GM10248 (cell line): ENCODE measurements at places on chromosomes 12 and 14.
A peak's percentile ranks its signal among the peaks of the same experiment; 100 is the strongest.

DNA sequence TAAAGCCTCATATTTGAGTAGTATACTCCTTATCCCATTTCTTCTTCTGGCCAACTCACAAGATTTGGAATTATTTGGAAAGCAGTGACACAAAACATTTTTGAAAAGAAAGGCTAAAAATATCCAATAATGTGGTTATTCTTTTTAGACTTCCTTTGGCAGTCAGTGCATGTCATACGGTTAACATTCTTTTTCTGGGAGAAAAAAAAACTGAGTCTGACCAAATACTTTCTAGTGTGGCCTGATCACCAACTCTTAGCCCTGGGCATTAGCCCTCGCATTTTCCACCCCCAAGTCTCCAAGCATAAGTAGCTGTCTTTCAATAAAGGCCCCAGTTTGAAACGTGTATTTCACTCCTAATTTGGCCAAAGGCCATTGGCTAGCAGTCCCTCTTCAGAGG lies 5.9 kb downstream of the RASSF3 start:
- DNase-seq, result no peak

- DNase-seq, result no peak
Observed at GRCh38 chr14:86333493-86333892, 803.5 kb downstream of the FLRT2 start.

- DNase-seq, result no peak
Observed at GRCh38 chr14:54177641-54178621, 218.9 kb upstream of the CDKN3 start.

GRCh38 chr12:120847814-120848213 lies 56.3 kb downstream of the SPPL3 start:
- peak; percentile 51 for DNase-seq

GRCh38 chr12:95279856-95280255 lies 62.2 kb downstream of the VEZT start:
- DNase-seq, result no peak

GRCh38 chr14:36214476-36215216 lies 38.1 kb upstream of the PTCSC3 start:
- DNase-seq, result no peak

- peak; percentile 83 for DNase-seq
Observed at GRCh38 chr14:64764641-64765520, 60.7 kb downstream of the PLEKHG3 start.

GRCh38 chr14:53880761-53881160 lies 75.9 kb downstream of the BMP4 start:
- no peak for DNase-seq

DNA sequence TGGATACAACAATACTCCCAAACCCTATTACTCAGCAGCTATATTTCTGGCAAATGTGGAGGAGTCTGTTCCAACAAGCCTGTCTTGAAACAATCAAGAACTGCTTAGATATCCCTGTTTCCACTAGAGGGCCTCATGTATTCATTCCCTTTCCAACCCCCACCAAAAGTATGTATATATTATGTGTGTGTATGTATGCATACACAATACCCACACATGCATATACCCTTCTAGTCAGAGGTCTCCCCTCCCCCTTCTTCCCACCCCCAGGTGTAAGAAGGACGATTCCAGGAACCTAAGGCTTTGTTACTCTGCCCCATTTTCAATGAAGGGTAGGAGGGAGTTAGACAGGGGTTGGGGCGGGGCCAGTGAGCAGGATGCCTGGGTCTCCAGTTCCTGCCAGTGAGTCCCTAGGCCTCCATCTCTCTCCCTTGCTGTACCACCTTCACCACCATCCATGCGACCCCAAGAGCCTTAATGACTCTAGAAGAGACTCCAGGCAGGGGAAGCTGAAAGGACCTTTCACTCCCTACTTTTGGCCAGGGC lies at the start of gene DGKA:
TSS of gene DGKA (plus strand) at position 392 of the 546 bp plus-strand sequence. CDS start 5,342 bp downstream, outside the sequence.
- peak; percentile 67 for DNase-seq

- no peak for DNase-seq
Observed at GRCh38 chr12:40693207-40693821, 1.1 kb downstream of the CNTN1 start.

DNA sequence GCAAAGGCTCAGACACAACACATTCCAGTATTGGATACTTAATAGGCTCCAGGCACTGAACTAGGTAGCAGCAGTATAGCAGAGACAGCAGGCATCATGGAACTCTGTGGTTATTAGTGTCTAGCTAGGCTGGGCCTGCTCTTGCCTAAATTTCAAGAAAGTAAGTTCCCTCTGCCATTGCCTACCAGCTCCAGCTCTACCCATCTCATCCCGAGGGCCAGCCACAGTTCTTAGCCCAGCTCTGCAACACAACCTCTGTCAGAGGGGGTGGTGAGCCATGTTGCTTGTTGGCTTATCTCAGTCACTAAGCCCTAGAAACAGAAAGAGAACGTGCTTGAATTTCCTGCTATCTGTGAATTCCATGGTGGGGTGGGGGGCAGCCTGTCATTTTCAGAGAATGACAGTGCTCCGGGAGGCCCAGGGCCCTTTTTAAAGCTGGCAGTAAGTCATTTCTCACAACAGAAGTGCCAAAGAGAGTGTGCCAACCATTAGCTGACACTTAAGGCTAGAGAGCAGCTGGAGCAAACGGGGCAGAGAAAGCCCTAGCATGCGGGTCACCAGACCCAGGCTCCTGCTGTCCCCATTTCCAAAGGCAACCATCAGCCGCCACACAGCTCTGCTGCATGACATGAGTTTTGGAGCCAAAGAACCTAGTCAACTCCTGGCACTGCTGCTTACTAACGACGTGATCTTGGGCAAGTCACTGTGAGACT lies 105.9 kb downstream of the PRMT8 start:
- no peak for DNase-seq

GRCh38 chr14:59969319-59969718 lies 49.4 kb downstream of the LRRC9 start:
- no peak for DNase-seq

GRCh38 chr12:88577537-88577936 lies 2.7 kb downstream of the KITLG start:
- no peak for DNase-seq

DNA sequence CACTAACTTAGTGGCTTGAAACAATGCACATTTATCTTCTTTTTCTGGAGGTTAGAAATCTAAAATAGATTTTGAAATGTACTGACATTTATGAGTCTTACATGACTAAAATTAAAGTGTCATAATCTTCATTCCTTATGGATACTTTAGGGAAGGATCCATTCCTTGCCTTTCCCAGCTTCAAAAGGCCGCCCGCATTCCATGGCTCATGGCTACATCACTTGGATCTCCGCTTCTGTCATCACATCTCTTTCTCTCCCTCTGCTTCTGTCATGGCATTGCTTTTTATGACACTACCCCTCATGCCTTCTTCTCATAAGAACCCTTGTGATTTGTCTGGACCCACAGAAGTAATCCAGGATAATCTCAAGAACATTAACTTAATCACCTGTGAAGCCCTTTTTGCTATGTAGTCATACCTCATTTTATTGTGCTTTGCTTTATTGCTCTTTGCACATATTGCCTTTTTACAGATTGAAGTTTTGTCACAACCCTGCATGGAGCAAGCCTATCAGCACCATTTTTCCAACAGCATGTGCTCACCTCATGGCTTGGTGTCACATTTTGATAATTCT lies 66.5 kb downstream of the GARIN6 start:
- DNase-seq, result no peak

GRCh38 chr12:128857133-128857763 lies 4.0 kb downstream of the GLT1D1 start:
- DNase-seq, result no peak

- DNase-seq, result no peak
Observed at GRCh38 chr12:4169531-4169930, 104.0 kb upstream of the CCND2 start.

GRCh38 chr14:55837467-55837866 lies 257.5 kb downstream of the KTN1 start:
- no peak for DNase-seq

DNA sequence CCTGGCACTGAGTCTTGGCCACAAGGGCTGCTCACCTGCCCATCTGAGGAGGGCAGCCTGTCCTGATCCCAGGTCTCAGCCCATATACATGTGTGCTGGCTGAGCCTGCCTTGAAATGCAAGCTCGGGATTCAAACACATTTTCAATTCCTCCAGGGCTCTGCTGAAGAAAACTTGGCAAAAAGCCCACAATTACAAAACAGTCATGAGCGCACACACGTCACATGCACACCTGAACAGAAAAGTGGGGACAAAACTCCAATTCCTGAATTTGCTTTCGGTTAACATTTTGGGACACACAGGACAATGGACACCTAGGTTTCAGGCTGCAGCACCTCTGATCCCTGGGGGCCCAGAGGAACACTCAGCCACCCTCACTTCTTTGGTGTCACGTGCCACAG lies 113.9 kb downstream of the RBM19 start:
- DNase-seq, result no peak

GRCh38 chr12:43060742-43061141 lies 471.2 kb upstream of the PRICKLE1 start:
- DNase-seq, result no peak

GRCh38 chr12:30985814-30986452 lies 59.4 kb downstream of the TSPAN11 start:
- DNase-seq, result peak; percentile 75

DNA sequence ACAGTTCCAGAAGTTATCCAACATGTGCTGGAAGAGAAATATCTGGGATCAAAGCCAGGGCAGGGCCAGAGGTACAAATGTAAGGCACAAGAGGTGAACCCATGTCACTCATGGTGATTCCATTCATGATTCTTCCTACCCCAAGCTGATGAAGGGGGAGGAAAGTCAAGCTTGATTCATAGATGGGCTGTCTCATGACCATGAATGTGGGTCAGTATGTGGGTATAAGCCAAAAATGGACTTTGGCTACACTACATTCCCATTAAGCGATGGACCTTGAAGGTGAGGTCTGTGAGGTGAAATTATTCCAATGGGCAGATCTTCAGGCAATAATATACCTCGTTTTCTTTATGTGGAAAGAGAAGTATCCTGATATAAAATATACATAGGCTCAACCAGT lies 217.1 kb downstream of the BTG1 start:
- no peak for DNase-seq

DNA sequence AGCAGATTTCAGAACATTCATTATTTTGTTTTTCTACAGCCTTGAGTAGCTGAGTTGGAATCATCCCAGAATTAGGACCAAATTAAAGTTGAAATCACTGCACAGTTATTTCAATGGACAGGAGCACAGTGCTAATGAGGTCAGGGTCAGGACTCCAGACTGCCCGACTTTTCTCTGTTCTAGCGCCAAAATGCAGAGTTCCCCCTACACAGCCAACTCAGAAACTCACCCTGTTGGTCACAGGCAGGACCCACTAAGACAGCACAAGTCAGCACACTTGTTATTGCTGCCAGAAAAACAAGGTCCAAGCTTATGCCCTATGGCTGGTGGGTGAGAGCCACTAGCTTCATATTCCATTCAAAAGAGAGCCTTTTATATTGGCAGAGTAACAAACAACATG lies 198.1 kb upstream of the KRR1 start:
- DNase-seq, result no peak

DNA sequence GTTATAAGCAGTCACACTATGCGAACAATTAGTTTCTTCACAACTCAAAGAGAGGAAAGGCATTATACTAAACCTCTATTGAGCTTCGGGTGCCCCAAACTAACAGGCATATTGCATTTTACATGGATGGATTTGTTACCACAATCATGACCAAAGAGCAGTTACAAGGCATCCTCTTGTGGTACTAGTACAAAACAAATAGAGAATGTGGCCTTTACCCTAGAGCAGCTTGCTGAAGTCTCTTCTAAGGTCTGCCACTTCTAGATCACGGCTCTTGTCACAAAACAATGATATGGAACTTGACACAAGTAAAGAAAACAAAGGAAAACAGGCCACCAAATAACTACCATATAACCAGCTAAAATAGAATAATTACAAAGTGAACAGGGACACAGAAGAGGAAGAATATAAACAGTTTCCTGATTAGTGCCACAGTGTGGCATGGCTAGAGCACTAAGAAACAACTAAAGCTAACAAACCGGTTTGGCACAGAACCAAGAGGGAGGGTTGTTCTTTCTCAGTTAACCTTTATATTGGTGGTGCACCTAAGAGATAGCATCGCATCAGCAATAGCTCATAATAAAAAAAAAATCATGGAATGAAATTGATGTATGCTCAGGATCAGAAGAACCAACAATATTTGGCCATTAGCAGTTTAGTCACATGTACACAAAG lies 209.7 kb upstream of the ATP2B1 start:
- DNase-seq, result no peak

DNA sequence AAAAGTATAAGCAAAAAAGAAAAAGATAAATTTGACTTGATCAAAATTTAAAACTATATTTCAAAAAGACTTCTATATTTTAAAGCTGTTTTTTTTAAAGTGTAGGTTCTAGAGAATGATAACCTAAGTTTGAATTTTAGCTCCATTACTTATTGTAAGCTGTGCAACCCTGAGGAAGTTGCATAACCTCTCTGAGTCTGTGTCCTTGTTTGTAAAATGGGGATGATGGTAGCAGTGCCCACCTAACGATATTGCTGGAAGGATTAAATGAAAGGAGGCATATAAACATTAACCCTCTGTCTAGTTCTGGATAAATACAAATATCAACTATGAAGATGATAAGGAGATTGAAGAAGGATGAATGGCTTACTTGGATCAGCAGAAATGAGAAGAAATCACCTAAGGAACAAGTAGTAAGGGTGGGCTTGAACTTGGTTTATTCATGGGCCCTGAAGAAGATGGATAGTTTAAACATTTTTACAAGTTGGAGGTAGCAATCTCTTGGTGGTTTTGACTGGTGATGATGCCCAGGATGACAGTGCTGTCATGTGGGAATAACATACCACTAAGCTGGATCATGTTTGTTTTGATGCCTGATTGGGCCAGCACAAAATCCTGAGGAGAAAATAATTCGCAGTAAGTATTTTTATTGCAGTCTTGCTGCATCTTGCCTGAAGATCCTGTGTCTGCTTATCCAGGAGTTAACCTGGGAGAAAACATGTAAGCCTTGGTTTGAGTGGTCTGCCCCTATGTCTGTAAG lies 35.0 kb downstream of the TXNRD1 start:
- DNase-seq, result no peak

DNA sequence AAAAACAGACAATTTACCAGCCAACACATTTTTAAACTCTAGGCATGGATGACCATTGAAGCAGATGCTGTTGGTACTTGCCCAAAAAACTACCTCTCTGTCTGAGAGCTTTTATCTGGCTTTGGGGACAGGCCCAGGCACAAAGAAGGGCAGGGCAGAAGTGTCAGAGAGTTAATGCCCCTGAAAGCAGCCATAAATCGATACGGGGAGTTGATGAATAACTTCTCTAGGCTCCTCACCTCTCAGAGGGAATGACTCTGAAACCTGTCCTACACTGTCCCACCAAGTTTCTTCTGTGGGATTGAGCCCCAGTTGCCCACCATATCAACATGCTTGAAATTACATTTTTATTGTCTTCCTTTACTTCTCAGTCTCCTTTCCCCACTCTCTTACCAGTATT lies 113.0 kb upstream of the DAAM1 start:
- DNase-seq, result no peak

DNA sequence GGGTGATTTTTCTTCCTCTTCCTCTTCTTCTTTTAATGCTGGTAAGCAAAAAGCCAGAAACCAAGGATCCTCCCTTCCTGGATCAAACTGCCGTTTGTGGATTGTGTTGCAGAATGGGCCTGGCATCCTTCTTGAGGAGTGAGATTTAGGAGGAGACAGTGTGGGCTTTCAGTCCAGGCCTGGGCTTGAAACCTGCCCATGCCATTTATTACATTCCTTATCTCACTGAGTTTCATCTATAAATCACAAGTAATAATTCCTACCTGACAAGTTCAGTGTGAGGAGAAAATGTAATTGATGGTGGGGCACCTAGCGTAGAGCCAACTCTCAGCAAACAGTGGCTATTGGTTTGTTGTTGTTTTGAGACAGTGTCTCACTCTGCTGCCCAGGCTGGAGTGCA lies 126.4 kb downstream of the SLC35F4 start:
- no peak for DNase-seq

GRCh38 chr14:99513183-99513694 lies 32.0 kb downstream of the CCNK start:
- DNase-seq, result no peak
